ENCODE measurements at places on chromosomes 6 and 20.

- DNase-seq: no peak
Observed at GRCh38 chr20:41746635-41747034, 128.5 kb upstream of the CHD6 start.

DNA sequence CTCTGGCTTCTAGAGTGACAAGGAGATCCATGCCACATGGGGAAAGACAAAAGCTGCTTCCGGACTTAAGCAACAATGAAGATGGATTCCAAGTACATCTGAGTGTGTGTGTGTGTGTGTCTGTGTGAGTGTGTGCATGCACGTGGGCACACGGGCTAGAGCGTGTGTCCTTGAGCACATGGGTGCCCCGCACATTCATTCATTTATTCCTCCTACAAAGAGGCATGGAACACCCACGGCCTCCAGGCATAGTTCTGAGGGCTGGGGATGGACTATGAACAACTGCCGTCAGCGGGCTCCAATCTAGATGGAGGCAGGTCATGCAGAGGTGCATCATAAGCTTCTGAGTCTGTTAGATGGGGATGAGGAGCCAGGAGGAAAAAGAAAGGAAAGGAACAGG lies 49.1 kb downstream of the GRM4 start:
- no peak for DNase-seq

DNA sequence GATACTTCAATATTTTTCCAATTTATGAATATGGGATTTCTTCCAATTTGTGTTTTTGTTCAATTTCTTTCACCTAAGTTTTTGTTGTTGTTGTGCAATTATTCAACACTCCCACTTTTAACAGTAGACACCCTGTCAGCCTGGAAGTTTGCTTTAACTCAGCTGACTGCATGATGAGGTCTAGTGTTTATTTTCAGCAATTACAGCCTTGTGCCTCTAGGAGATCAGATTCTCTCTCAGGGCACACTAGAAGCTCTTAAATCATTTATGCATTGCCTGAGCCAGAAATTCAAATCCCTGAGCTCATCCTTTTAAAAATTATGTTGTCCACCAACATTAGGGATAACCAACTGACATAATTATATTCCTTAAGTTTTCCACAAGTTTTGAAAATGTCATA lies 85.7 kb downstream of the MRAP2 start:
- DNase-seq: no peak

- DNase-seq: no peak
Observed at GRCh38 chr6:30917041-30917440, 3.0 kb downstream of the VARS2 start.

- no peak for DNase-seq
Observed at GRCh38 chr6:79813143-79813850, 134.1 kb downstream of the ELOVL4 start.

GRCh38 chr6:36639171-36639808 lies 39.2 kb upstream of the CDKN1A start:
- DNase-seq: no peak

GRCh38 chr20:21573259-21573658 lies 59.4 kb upstream of the NKX2-2 start:
- DNase-seq: no peak

GRCh38 chr6:47525330-47526057 lies 47.9 kb downstream of the CD2AP start:
- DNase-seq: no peak

- DNase-seq: no peak
Observed at GRCh38 chr6:129592516-129593232, 117.3 kb downstream of the ARHGAP18 start.

GRCh38 chr6:111523484-111524167 lies 40.6 kb upstream of the REV3L start:
- DNase-seq: no peak

DNA sequence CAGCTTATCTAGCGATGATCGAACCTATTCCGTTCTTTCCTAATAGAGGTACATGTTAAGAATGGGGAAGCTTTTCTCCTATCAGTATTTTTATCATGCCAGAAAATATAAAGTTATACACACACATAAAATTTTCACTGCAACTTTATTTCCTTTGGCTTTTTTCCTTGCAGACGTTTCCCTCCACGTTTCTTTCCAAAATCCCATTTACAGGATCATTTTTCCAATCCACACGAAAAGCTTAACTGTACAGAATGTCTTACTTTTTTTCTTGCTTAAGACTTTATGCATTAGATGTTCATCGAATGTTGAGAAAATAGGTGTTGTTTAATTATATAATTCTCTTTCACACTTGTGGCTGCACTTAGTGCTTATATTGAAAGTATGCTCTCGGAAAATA lies 62.9 kb upstream of the HDGFL1 start:
- no peak for DNase-seq

GRCh38 chr6:151649835-151650234 lies 156.0 kb downstream of the CCDC170 start:
- DNase-seq: no peak

- DNase-seq: no peak
Observed at GRCh38 chr20:45320948-45321595, 13.0 kb upstream of the MATN4 start.

DNA sequence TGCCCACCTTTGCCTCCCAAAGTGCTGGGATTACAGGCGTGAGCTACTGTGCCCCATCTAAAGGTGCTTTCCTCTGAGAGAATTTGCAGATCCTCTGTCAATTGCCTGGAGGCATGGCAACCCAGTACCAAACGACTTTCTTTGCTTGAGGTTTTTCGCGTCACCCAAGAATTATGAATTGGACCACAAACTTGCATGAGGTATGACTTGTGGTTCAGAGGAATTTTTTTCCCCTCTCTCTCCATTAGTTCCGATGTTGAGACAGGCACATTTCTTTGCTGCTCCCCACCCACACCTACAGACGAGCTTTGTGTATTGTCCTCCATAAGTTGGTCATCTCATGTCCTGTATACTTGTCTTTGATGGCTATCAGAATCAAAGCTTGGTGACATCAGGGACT lies 11.8 kb upstream of the SCAF8 start:
- no peak for DNase-seq

GRCh38 chr20:52937591-52938100 lies 34.5 kb upstream of the TSHZ2 start:
- no peak for DNase-seq

DNA sequence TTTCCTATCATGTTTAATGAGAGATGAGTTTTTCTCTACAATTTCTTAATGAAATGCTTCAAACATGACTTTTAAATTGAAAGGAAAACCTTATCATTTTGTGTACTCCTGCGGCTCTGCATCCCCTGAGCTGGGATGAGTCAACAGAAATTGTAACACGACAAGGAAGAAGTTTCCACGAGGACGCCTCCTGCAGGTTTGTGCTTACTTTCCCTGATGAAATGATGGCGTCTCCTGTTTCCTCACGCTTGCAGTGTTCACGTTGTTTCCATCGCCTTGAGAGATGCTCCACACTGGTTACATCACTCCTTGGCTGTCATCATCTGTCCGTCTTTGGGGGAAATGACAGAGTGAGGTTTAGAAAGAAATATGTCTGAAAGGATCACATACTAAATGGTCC lies 233.7 kb upstream of the ZFP64 start:
- DNase-seq: no peak

- DNase-seq: no peak
Observed at GRCh38 chr20:63850689-63851547, 10.4 kb upstream of the ABHD16B start.

DNA sequence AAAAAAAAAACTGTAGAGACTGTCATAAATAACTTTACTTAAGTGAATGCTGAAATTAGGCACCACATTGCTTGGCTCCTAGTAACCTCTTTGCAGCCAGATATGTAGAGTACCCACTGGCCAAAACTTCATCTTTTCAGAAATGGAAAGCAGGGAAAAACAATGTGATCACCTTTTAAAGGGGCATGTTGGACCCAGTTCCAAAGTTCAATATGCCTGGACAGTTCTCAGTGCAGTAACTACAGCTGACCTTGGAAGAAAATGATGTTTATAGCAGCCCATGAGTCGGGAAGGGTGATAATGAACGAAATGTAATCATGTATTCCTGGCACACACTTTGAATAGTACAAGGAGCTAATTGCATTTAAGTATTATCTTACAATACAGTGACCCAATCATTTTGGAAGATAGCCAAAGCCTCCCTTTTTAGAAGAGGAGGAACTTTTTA lies 93.6 kb upstream of the TAB2 start:
- DNase-seq: no peak

DNA sequence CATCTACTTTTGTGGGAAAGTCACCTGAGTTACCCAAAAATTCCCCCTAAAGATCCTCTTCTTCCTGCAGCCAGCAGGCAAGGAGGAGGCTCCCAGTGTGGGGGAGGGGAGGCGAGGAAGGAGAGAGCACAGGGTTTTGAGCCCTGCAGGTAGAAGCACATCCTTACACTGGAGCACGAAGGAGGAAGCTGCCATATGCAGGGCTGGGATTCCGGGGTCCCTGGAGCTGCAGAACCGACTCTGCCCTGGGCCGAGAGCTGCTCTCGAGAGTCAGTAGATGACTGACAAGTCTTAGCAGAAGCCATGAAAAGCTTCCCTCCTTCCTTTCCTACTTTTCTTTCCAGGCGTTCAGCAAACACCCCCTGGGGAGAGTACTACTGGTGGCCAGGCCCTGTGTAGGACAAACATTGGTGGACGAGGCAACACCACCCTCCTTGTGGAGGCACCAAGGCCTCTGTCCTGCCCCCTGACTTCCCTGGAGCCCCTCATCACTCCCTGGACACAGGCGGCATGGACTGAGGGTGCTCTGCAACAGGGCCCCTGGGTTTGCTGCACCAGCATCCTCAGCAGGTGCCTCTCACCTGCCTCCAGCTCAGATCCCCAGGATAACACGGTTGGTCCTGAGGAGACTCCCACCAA lies 211.7 kb upstream of the CST7 start:
- DNase-seq: no peak

DNA sequence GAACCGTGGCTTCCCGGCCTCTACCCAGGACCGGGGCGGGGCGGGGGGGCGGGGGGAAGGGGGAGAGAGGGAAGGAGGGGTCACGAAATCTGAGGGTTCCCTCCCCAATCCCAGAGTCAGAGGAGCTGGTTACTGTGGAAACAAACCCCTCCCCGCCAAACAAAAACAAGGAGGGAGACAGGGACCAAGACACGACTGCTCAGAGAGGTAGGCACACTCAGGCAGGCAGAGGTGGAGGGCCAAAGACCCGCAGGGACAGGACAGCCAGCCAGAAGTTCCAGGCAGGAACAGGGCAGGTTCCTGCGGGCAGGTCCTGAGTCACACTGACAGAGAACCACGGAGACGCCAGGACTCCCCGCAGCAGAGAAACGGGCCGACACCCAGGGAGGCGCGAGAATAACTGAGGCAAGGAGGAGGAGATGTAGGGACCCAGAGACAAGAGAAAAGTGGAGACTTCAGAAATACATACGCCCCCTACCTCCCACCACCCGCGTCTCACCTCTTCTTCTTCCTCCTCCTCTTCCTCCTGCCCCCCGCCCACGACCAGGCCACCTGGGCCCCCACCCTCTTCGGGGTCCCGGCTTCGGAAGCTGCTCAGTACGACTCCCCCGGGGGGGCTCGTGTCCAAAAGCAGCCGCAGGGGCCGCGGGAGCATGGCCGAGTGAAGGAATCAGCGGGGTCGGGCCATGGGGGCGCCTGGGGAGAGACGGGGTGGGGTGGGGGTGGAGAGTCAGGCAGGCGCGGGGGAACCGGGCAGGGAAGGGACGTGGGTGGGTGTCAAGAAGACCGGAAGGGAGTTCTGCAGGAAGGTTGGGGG lies 578 bp downstream of the RGL2 start:
- peak; percentile 83 for DNase-seq

DNA sequence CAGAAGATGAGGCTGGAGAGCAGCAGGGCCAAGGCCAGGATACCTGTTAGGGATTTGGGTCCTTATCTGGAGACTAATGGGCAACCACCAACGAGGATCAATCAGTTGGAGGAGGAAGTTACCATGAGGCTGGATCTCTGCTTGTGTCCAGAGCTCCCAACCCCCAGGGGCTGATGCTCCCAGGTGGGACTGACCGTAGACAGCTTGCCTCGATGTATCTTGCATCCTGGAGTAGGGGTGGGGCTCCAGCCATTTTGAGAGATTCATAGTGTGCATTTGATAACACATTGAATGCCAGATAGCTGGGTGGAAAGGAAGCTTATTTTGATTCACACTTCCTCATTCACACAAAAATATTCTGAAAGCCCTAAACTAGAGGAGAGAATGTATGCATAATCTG lies 4.6 kb upstream of the RFPL4B start:
- DNase-seq: no peak

DNA sequence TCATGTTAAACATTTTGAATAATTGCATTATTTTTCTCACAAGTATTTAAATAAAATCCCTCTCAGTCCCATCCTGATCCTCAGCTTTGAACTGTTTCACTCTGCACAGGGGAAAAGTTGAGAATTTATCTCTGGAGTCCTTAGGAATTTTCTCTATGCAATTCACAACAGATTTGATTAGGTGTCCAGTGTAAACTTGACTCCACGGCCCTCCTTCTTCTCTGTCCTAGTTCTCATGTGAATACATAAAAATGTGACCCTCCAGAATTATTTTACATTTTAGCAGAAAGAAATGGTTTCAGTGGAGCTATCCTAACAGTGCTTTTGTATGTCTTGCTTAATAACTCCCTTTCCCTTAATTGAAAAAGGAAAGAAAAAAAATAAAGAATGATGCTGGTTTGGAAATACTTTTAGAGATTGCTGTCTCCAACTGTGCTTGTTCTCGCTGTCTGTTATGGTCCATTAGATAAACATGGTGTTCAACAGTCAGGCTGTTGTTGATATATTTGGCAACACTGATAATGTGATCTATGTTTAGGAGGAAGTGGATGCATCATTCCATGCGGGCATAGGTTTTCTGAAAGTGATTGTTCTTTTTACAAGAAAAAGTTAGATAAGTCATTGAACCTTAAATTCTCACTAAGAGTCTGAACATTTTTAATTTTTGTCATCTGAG lies 599.4 kb upstream of the CITED2 start:
- no peak for DNase-seq

- DNase-seq: no peak
Observed at GRCh38 chr6:54891536-54891935, 45.0 kb downstream of the FAM83B start.

GRCh38 chr6:165729307-165729936 lies 66.4 kb upstream of the PDE10A start:
- no peak for DNase-seq

DNA sequence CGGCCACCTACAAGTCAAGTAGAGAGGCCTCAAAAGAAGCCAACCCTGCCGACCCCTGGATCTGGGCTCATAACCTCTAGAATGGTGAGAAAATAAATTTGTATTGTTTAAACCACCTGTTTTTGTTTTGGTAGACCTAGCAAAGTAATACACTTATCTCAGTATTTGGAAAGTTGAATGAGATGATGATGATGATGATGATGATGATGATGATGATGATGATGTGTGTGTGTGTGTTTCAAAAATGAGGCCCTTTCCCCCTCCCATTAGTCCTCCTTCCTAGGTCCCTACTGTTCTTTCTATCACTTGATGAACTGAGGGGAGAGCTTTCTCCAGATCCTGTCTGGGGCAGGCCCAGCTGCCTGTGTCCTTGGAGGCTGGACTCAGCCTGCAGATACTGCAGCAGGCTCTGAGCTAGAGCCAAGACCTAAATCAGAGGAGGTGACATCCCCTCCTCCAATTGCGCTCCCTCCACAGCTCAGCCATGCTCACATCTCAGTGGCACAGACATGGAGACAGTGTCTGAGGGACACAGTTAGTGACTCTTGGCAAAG lies 120.1 kb downstream of the LRFN2 start:
- DNase-seq: no peak

Measured in hindlimb muscle (tissue), 1 donor.